ENCODE measurements at places on chromosomes 2 and 18.

- peak; percentile 56 for ATAC-seq
These were observed 221.9 kb upstream of the SETBP1 start for GRCh38 chr18:44458777-44459176.

DNA sequence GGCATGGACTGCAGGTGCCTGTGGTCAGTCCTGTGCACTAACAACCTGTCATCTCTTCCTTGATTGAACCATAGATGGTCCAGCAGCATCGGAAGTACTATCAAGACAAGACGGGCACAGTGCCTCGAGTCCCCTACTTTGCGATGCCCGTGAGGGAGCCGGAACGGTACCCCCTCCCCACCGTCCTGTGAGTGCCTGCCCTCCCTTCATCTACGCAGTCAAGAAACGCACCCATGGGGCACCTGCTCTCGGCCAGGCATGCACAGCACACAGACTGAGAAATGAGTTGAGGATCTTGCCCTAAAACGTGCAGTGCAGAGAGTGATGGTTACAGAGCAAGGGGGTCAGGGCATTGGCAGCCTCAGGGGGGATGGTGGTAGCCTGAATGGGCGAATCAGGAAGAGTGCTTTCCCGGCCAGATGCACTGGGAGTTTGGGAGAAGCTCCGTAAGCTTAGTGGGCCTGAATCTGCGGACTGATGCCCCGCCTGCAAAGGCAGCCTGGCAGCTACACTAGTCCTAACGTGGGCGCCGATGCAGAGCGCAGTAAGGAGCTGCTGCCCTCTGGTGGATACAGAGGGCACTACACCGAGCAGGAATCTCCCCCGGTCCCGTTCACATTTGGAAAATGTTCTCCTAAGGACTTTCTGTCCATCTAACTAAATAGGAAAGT lies 63.6 kb downstream of the CIB4 start:
- peak; percentile 76 for ATAC-seq

GRCh38 chr2:217108575-217109027 lies 248.7 kb upstream of the TNP1 start:
- ATAC-seq = no peak

DNA sequence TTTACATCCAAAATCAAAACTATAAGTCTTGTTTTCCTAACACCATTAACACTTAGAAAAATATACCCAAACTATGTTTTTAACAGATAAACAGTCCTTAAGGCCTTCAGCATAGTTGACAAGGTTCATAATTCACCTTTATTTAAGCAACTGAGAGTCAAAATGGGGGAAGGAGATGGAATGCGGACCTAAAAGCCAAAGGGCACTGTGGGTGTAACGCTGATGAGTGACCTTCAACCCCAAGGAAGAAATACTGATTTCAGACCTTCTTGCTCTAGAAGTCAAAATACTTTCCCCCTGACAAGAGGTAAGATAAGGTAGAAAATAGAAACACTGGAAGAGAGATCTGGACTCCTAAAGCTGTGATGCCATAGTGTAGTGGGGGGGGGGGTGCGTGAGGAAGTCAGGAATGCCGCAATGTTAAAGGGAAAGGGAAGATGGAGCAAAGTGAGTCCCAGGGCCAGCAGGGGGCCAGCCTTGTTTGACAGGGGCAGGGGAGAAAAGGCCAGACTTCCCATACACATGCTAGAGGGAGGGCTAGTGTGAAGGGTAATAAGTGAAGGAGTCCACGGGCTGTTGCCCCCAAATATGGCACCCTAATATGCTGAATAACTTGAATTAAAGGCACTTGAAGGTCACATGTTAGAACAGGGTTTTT lies 31.4 kb downstream of the CCDC93 start:
- ATAC-seq = no peak

- no peak for ATAC-seq
These were observed 6.8 kb upstream of the CD207 start for GRCh38 chr2:70842401-70842800.

GRCh38 chr2:178523596-178524134 lies 43.4 kb downstream of the PLEKHA3 start:
- ATAC-seq = no peak

DNA sequence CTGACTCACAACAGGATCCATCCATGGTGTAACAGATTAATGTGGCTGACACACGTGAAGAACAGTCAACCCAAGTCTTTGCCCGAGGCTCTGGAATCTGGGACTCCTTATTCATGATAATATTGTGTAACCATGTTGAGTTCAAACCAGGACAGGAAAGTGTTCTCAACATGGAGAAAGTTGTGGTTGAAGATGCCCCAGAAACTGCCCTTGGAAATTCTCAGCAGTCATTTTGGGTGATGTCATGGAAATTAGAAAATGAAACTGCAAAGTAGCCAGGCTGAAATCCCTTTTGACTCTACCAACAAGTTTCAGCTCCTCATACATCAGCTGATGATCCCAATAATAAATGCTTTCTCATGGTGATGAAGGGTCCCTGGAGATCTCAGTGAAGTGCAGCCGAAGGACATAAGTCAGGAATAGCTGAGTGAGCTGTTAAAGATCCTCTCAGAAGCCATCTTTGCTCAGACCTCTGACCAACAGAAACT lies 307.7 kb downstream of the TNS1 start:
- peak; percentile 32 for ATAC-seq

- ATAC-seq = no peak
These were observed 26.3 kb upstream of the E2F6 start for GRCh38 chr2:11492244-11492643.

DNA sequence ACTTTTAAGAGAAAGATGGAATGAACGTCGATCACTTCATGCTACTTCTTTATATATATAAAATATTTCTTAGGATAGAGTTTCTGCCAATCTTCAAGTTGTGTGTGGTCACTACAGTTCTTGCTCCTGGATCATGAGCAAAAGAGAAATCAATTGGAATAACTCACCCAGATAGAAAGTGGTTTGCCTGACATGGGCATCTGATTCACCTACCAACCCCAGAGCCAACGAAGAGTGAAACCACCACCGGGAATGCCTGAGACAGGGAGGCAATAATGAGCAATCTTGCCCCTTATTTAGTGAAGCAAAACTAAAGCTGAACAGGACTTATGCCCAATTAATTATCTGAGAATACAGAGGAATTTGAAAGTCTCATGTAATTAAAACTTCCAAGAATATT lies 250.2 kb upstream of the REG3G start:
- ATAC-seq = no peak

DNA sequence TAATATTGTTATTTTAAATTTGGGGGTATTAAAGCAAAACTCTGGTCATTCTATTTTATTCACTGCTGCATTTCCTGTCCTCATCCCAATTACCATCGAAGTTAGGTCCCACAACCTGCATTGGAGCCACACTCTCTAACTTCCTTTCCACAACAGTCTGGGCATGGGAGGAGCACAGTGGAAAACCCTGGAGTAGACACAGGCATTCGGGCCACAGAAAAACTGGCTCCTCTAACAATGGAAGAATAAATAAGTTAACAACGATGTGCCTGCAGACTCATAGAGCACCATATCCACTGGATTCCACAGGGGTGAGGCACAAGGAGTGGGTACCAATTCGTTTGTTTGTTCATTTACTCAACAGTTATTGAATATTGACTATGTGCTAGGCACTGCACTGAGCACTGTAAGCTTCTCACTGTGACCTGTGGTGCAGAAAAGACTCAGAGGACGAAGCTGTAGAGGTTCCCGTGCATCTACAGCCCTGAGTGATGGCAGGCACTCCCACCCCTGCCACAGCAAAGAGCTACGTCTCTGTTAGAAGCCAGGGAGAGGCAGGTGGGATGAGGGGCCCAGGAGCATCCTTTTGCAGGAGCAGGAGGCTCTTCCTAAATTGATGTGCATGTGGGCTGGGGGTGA lies 154.2 kb upstream of the PGAP1 start:
- no peak for ATAC-seq

GRCh38 chr18:48161911-48162698 lies 231.6 kb upstream of the SMAD2 start:
- ATAC-seq = peak; percentile 35

GRCh38 chr2:68918497-68918896 lies 34.2 kb downstream of the GKN2 start:
- ATAC-seq = no peak

DNA sequence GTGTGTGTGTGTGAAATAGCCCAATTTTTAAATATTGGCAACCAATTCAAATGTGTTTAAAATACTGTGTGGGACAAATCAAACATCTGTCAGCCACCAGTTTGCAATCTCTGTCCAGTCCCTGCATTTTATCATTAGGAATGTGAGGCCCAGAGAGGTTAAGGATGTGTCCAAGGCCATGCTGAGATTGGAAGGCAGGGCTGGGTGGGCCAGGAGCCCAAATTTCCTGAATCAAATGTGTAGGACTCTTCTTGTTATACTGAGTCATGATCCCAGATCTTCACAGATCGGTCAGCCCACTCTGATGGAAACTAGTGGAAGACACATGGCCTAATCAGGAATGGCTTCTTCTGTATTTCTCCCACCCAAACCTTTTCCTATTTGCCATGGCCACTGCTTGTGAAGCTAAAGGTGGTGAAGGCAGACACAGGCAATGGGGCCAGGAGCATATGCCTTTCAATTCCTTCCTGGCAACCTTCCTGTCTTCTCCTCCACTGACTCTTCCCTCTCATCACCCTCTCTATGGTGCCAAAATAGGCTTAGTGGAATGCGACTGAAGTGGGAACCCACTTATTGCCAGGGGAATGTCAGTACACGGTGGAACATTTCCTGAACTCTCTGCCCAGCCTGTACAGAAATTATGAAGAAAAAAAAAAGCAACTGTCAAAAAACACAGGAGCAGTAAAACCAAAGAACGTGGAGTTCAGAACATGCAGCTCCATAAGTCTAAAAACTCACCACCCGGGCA lies 35.5 kb downstream of the ZEB2 start:
- ATAC-seq = no peak

GRCh38 chr2:8488001-8488738 lies 193.7 kb upstream of the ID2 start:
- ATAC-seq = peak; percentile 67
